Lower leg skin (tissue), 4 donors: ENCODE measurements at places on chromosomes 5 and 9.

DNA sequence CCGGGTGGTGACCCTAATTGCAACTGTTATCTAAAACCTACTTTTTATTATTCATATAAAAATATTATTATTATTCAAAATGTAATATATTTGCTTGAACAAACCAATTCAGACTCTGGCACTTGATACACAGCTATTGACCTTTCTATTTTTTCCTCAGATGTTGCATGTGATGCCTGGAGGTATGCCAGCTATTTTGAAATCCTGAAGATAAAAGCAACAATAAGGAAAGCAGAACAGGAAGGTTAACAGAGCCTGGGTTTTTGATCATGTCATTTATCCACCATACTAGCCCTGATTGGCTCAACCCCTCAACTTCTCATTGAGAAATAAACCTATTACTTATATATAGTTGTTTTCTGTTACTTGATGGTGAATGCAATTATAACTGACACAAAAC lies 340.9 kb upstream of the KIF2A start:
- DNase-seq, result no peak

DNA sequence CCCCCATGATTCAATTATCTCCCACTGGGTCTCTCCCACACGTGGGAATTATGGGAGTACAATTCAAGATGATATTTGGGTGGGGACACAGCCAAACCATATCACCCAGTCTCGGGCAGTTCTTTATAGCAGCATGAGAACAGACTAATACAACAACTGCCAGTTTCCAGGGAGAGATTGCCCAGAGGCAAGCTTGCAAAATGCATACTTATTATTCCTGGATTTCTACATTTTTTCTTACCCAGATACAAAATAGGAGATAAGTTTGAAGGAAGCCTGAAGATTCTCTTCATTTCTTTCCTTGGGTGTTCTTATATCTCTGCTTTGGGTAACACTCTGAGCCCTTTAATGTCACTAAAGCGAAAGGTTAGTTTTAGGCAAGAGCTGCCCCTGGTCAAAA lies 691.2 kb downstream of the TAF11L14 start:
- DNase-seq, result no peak

GRCh38 chr5:140033037-140033760 lies 9.9 kb downstream of the NRG2 start:
- DNase-seq, result no peak

DNA sequence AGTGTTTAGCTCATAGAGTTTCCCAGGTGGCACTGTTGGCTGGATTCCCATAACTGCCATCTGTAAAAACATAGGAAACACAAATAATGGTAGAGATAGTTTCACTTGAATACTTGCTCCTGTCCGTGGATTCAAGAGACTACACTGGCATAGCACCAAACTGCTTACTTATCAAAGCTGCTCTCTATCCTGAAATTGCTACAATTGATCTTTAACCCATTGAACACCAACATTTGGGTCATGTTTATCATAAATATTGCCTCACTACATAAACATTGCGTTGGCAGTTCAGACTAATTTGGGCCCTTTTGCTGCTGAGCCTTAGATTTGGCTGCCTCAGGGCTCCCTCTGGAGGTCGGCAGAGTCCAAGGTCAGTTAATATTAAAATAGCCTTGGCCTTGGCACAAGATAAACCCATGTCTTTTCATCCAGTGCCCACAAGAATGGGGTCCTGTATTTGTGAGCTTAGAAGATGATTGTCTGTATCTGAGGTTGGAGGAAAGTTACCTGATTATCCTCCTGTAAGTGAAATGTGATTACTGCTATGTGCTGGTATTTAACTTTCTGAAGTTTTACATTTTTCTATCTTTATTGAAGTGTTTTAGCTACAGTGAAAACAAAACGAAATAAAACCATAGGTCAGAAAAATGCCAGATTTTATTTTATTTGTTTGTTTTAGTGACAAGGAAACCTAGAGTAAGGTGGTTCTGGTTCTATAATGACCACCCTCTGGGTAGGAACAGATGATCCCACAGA lies 4.0 kb upstream of the RANBP3L start:
- no peak for DNase-seq

DNA sequence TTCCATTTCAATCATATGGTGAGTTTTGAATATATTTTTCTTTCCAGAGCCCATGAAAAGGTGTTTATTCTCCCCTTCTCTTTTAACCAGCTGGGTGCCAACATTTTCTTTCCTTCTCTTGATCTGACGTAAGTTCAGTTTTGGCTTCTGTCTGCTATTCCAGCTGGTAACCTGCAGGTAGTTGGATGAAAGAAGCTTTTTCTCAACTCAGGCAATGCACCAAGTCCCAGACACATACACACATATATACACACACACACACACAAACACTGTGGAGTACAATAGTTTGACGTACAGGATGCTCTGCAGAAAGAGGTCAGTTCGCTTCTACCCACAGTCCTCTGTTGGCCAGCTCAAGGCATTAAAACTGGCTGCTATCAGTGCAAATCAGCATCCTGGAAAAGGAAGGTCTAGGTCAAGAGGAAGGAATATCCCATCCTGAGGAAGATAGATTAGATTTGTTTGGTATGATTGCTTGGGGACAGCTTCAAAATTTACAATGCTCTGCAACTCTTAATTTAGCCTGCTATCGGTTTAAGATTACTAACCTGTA lies 214.3 kb upstream of the SEMA6A start:
- DNase-seq, result no peak

GRCh38 chr9:31736581-31737179 lies 647.8 kb upstream of the ACO1 start:
- DNase-seq, result no peak

- DNase-seq, result no peak
Observed at GRCh38 chr9:130453487-130453886, 8.7 kb downstream of the ASS1 start.

- DNase-seq, result no peak
Observed at GRCh38 chr9:68506551-68506950, 34.1 kb downstream of the TMEM252 start.

- DNase-seq, result no peak
Observed at GRCh38 chr5:173317091-173317730, 11.0 kb downstream of the STC2 start.

- no peak for DNase-seq
Observed at GRCh38 chr9:127880143-127880542, 2.7 kb upstream of the AK1 start.

- DNase-seq, result no peak
Observed at GRCh38 chr5:3893975-3894374, 298.3 kb downstream of the IRX1 start.

DNA sequence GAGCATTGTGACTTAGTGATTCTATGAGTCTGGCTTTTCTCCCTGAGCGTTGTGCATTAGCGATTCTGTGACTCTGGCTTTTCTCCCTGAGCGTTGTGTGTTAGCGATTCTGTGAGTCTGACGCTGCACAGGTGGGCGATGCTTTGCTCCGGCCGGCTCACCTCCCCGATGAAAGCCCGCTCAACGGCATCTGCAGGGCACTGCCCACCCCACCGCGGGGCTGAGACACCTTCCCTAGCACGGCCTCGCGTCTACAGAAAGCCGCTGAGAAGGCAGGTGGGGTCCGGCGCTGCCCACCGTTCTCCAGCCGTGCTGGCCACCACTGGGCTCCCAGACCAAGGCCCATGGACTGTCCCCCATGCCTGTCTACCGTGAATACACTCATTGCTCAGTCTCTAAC lies 12.8 kb upstream of the SLC9A3 start:
- DNase-seq, result no peak

GRCh38 chr9:120841930-120842684 lies 615 bp downstream of the PSMD5 start:
- DNase-seq, result no peak

DNA sequence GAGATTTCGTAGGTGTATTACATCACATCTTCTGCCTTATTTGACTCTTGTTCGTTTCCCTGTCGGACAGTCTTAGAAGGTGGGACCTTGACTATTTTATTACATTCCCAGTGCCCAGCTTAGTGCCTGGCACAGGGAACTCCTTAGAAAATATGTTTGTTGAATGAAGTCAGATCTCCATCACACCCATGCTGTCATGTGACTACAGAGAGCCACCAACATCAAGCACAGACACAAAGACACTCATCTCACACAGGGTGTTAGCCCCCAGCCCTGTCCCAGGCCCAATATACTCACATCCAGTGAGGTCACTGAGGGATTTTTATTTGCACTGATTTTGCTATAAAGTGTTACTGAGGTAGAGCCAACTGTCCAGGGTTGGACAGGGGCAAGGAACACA lies 692 bp upstream of the SRA1 start:
- no peak for DNase-seq

- DNase-seq, result peak; percentile 54
Observed at GRCh38 chr5:133664422-133664821, 52.1 kb upstream of the FSTL4 start.

GRCh38 chr5:143440448-143441115 lies 37.1 kb upstream of the NR3C1 start:
- DNase-seq, result no peak

DNA sequence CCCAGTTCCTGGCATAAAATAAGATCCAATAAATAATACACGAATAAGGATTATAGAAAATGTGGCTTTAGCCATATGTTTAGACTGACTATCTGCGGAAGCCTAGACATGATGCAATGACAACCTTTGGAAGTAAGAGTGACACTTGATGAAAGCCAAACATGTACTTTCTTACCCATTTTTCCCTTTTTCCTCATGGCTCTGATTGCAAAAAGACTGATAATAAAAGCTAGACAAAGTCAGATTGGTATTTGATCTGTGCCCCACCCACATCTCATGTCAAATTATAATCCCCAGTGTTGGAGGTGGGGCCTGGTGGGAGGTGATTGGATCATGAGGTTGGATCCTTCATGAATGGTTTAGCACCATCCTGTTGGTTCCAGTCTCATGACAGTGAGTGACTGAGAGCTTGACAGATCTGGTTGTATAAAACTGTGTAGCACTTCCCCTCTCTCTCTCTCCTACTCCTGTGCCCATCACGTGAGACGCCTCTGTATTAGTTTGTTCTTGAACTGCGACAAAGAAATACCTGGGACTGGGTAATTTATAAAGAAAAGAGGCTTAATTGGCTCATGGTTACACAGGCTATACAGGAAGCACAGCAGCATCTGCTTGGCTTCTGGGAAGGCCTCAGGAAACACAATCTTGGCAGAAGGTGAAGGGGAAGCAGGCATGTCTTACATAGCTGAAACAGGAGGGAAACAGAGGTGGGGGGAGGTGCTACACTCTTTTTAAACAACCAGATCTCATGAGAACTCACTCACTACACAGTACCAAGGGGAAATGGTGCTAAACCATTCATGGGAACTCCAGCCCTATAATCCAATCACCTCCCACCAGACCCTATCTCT lies 243.4 kb upstream of the PIK3R1 start:
- no peak for DNase-seq

GRCh38 chr9:79623799-79624721 lies 52.3 kb downstream of the TLE4 start:
- DNase-seq, result peak; percentile 21

GRCh38 chr9:125407432-125407973 lies 145.9 kb downstream of the GAPVD1 start:
- DNase-seq, result no peak

- no peak for DNase-seq
Observed at GRCh38 chr9:71859939-71860338, 51.1 kb downstream of the ABHD17B start.

GRCh38 chr5:36323926-36324781 lies 22.5 kb upstream of the RANBP3L start:
- DNase-seq, result no peak

DNA sequence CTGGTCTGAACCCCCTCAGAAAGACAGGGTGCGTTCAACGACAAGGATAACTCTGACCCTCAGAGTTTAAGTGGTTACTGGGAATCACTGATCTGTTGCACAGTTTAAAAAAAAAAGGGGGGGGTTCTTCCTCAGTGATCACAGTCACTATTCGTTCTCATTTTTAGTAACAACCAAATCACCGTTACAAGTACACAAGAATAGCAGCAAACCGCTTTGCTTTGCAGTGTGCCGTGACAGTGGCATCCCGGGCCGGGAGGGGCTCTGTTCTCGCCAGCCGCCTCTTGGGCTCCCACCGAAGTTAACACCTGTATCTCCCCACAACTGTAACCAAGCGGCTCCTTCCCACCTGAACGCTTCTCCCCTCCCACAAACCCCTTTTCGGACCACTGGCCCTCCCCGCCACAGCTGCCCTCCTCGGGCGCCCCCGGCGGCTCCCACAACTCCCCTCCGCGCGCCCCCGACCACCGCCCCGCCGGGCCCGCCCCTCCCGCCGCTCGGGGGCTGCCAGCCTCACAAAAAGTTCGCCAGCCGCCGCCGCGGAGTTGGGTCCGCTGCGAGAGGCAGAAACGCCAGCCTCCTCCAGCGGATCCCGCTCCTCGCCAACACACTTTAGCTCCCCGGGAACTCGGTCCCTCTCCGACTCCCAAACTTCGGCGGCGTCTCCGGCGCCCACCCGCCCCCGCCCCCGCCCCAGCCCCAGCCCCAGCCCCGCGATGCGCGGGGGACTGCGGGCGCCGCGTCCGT lies 1.2 kb downstream of the SSBP2 start:
- no peak for DNase-seq

GRCh38 chr5:151903243-151903653 lies 21.4 kb downstream of the GLRA1 start:
- DNase-seq, result no peak

- peak; percentile 78 for DNase-seq
Observed at GRCh38 chr5:126368239-126368812, 54.9 kb upstream of the GRAMD2B start.

DNA sequence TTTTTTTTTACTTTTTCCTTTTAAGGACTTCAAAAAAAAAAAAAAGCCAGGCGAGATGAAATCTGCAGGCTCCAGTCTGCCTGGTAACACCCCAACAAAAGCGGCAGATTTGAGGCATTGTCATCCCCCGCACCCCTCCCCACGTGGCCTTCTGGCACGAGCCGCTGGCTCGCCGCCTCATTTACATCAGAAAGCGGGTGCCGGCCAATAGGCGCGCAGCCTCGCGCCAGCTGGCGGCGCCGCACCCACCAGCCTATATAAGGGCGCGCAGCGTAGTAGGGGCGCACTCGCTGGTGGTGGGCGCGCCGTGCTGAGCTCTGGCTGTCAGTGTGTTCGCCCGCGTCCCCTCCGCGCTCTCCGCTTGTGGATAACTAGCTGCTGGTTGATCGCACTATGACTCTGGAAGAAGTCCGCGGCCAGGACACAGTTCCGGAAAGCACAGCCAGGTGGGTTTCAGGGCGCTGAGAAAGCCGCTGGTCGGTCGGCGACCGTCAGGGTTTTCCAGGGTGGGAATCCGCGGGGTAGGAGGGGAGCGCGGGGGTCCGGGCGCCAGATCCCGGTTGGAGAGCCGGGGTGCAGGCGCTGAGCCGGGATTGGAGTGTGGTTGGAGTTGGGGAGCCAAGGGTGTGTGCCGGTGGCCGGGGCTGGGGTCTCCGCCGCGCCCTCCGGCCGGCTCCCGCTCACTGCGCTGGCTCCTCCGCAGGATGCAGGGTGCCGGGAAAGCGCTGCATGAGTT lies at the start of gene GADD45G:
TSS of gene GADD45G (plus strand) at position 284 of the 736 bp plus-strand sequence. CDS start at position 394, 110 bp downstream.
- DNase-seq, result peak; percentile 90

DNA sequence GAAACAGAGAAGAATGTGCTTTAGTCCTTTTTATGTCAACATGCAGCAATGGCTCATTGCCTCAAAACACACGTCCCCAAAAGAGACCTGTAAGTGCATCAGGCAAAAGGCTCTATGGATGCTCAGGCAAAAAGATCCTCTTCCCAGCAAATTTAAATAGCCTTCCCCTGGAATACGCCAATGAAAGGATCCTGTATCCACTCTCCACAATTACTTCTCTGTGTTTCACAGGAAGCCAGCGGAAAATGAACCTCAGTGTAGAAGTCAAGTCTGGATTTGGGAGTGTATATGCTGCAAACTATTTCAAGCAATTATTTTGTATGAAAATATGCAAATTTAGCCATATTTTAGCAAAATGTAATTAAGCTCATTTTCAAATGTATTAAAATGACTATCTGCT lies 217.9 kb downstream of the EPB41L4A start:
- no peak for DNase-seq
